ENCODE measurements at places on chromosomes 11 and 22.
A peak's percentile ranks its signal among the peaks of the same experiment; 100 is the strongest.

- DNase-seq: peak; percentile 92
These were observed at the start of the genes EWSR1 and RHBDD3 for GRCh38 chr22:29267858-29268510. Gene EWSR1 (plus strand): TSS chr22:29268268. CDS start chr22:29268337, 69 bp downstream. Gene RHBDD3 (minus strand): TSS chr22:29267981. CDS start chr22:29265626, 2,355 bp downstream.

DNA sequence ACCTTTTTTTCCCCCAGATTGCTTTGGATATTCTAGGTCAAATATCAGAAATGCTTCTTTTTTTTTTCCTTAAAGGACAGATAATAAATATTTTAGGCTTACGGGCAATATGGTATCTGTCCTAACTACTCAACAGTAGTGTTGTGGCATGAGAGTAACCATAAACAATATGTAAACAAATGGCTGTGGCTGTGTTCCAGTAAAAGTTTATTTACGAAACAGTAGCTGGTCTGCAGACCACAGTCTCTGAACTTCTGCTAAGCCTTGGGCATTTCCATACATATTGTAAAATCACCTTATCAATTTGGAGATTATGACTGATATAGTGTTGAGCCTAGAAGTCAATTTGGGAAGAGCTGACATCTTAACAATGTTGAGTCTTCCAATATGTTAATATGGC lies 139.0 kb upstream of the PITPNB start:
- DNase-seq: no peak

- DNase-seq: no peak
These were observed 81.9 kb upstream of the PICALM start for GRCh38 chr11:86150847-86151173.

GRCh38 chr22:24209687-24210086 lies 28.4 kb downstream of the SUSD2 start:
- DNase-seq: no peak

DNA sequence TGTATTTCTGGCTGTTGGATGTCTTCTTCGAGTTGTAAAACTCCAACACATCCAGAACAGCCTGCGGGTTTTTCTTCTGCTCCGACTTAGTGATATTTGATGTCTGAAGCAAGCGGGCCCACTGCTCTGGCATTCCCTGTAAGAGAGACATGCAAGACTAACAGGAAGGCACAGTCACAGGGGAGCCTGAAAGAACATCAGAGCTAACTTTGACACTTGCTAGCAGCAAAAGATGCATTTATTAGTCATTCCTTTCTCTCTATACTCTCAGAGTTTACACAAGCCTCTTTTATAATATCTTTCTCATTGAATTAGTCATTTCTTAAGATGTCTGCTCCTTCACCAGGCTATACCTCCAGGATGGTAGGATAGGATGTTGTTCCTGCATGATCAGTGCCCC lies 77.8 kb upstream of the GDPD4 start:
- DNase-seq: no peak

DNA sequence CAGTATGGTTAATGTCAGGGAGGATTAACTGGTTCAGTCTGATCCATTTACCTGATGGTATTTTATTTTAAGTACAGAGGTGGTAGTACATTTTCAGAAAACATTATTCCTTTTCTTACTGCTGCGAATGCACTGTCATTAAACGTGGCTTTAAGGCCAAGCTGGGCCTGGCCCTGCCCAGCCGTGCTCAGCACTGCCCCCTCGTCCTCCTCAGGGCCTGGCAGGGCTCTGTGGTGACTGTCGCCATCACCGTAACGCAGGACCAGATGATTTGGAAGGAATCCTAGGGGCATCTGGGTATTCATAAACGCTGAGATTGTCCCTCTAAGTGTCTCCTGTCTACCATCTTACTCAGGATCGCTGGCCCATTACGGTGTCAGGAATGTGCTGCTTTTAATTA lies 302.0 kb downstream of the TBC1D22A start:
- no peak for DNase-seq

DNA sequence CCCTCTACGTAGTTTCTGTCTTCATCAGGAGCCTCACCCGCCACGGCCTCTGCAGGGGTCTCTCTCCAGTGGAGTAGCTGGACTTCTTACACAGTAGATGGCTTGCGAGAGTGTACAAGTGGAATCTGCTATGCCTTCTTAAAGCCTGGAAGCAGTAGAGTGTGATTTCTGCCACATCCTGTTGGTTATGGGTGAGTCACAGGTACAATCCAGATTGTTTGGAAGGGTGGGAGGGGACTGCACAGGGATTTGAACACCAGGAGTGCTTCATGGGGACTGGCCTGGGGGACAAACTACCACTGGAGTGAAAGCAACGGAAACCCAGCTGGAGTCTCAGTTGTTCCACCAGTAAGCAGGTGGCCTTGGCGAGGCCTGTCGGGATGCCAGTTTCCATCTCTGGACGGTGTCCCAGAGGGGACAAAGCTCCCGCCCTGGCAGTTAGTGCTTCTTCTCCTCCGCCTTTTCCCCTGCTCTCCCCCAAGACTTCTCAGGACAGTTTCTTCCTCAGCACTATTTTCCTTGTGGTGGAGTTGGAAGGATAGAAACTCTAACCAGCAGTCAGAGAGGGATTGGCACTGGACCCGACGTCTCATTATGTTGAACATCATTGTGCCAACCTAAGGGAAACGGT lies 85.0 kb upstream of the RCN1 start:
- DNase-seq: no peak

GRCh38 chr22:25213221-25213620 lies 6.2 kb upstream of the CRYBB2 start:
- DNase-seq: no peak

DNA sequence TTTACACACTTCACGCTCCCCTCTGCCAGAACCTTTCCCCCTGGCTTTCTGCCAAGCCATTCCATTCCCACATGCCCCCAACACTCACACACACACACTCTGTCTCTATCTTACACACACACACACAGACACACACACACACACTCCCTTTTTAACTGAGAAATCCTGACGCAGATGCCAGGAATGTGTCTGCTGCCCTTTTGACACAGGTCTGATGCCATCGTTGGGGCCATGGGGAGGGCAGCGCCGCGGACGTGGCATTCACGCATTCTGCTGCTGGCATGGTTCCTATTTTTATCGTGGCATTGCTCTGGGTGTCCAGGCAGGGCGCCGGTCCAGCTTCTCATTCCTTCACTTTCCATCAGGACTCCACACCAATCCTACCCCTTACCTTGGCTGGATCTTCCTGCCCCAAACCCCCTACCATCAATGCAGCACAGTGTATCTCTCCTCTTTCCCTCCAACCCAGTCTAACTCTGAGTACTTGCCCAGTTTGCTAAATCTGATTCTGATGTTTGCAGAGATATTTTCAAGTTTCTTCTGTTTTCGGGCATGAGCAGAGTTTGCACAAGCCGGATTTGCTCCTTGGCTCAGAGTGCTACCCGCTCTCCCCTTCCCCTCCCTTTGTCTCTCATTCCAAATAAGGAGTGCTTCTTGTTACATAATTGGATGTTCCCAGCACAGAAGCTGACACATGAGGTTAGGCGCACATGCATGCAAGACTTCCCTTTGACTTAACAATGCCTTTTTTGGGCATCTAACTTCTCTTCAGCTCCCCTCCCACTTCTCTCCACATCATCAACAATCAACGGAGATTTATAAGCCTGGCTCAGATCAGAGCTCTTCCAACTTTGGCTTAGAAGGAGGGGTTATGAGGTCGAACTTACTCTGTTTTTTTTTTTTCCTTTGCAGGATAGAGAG lies 18.8 kb downstream of the SNX19 start:
- DNase-seq: no peak

DNA sequence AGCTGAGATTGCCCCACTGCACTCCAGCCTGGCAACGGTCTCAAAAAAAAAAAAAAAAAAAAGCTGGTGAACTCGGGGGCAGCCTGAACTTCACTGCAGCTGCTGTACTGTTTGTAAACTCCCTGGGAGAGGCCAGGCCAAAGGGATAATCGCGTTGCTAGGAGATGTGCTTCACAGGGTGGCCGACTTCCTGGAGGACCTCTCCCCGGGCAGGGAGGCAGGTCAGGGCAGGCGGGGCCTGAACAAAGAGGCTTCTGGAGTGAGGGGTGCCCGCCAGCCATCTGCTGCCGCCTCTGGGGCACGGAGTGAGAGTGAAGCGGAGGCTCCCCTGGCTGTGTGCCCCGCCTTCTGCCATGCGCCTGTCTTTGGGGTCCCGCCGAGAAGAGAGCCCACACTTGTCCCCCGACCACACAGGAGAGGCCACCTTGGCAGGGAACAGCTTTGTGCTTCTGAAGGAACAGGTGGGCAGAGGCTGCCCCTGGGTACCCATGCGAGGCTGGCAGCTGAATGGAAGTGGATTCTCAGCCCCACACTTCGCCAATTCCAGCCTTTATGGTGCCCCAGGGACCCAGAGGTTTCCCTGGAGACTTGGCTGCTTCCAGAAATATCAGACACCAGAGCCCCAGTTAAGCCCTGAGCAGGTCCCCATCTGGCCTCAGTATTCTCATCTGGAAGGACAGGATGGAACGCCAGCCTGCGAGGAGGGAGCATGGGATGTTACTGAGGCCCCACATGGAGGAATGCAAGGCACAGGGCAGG lies 29.6 kb downstream of the TMEM184B start:
- no peak for DNase-seq

DNA sequence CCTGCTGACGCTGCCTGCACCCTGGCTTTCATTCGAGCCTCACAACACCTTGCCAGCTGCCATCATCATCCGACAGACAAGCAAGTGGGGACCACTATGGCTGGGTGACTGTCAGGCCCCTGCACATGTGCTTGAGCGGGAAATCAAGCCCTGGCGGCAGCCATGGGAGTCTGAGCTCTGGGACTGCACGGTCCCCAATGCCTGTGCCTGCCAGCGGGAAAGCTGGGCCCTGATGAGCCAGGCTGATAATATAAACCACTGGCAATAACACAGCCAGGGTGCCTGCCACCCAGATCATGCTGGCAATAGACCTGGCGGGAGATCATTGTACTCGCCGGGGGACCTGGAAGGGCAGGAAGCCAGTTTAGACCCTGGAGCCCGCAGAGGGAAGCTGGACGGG lies 2.5 kb downstream of the FGF3 start:
- no peak for DNase-seq

DNA sequence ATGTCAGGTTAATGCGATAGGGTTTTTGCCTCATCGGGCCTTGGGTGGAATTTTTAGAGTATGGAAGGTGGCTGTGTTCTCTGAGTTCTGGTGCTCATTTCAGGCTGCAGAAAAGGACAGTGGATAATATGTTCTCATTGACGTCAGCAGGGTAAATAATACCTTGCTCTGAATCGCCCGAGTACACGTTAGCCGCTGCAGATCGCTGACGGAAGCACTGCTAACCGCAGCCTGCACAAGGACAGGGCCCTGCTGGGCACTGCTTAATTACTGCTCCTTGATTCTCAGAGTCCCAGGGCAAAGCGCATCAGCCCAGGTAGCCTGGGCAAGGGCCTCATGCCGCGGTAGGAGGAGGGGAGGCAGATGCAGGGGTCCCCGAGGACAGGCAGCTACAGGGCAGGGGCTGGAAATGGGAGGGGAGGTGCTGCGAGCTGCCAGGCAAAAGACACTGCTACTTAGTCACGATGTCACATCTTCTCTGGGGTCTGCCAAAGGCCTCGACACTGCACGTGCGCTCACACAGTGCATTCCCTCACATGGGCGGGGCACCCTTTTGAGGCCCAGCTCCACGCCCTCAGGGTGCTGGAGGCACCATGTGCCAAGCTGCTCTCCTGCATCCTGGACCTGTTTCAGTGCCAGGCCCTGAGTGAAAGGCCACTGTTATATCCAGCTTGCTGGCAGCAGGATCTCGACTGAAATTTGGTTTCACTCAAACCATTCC lies 35.2 kb downstream of the PPP2R1B start:
- DNase-seq: no peak

- DNase-seq: no peak
These were observed 27.5 kb downstream of the LARGE2 start for GRCh38 chr11:45949992-45950407.

- peak; percentile 32 for DNase-seq
These were observed 618 bp downstream of the MTA2 start for GRCh38 chr11:62601122-62601371.

- no peak for DNase-seq
These were observed 22.2 kb downstream of the SVIP start for GRCh38 chr11:22807391-22807790.

DNA sequence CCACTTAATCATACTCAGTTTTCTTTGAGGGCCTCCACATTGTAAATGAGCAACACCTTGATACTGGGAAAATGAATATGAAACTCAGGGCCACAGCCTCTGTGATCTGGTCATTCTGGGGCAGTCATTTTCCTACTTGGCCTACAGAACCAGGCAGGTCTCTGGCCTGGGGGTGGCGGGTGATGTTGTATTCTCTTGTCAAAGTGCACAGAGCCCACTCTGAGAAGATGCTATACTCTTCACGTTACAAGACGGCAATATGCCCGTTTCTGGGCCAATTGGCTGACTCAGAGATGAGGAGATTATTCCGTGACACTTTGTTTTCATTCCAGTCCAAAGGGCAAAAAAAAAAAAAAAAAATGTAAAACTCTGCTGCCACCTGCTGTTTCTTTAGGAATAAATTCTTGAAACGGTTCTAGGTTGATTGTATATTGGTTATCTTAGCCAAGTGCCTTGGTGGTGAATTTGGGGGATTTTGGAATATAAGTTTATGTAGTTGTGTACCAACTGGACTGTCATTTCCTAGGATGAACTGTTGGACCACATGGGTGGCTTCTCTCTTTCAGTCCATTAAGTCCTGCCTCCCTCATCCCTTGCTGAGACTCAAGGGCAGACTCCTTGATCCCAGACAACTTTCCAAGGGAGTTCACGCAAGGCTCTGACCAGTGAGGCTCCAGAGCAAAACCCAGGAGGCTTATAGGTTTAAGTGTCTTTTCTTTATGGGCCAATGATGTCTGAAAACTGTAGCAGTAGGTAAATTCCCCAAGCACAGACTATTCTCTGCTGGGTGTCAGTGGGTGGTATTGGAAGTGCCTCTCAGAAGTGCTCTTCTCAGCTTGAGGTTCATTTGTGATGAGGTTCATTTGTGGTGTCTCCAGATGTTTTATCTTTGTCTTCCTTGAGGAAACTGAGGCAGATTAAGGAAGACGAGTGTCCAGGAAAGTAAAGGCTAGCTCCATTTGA lies 18.2 kb downstream of the ADM start:
- no peak for DNase-seq

DNA sequence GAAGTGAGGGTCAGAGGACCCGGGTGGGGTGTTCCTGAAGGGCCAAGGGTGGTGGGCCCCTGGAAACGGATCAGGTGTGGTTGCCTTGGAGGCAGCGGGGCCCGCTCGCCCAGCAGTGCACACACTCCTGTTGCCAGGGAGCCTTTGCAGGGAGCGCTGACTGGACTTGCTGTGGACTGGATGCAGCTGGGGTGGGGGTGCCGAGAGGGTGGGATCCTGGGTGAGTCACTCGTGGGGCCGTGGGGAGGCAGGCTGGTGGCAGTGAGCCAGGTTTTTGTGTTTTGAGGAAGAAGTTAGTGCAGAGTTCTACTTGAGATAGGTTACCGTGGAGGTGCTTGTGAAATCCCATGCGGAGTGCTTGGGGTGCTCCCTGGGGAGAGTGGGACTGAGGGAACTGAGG lies 1.3 kb downstream of the MRPL23 start:
- DNase-seq: no peak

DNA sequence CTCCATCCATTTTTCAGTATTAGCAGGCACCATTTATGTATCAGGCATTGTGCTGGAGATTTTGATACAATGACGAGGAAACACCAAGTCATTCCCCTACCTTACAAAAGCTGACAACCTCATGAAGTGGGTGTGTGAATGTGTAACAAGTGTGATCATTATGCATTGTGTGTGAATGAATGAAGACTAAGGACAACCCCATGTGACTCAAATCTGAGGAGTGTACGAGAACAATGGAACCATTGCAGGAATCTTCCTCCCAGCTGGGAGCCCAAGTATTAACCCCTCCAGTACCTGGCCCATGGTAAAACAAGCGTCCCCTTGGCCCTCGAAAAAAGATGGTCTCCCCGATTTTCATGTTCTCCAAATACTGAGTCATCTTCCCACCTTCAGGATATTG lies 4.4 kb downstream of the CYB5R2 start:
- DNase-seq: no peak

- no peak for DNase-seq
These were observed 610.7 kb downstream of the NTM start for GRCh38 chr11:131980888-131981668.
